ENCODE measurements at places on chromosomes 1 and 21. TPM values are rescaled to one million over a fixed set of nuclear protein-coding genes. Genes with fewer than 3 reads are reported as not detected.

DNA sequence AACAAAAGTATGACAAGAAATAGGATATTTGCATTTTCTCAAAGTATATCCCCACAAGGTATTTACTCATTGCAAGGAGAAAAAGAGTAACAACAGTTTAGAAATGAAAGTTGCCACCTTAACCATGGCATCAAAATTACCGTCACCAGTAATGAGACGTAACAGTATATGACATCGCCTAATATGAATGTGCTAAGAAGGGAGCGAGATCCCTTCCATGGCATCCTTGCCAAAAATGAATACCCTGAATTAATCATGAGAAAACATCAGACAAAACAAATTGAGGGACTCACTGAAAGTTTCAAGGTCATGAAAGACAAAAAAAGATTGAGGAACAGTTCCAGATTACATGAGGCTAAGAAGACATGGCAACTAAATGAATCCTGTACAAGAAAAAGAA is 78.9 kb upstream of the MROH9 start:
- no peak overlapping the region for H3K4me3 ChIP-seq
- no peak overlapping the region for H3K27ac ChIP-seq
- DNase-seq = no peak
- H3K27me3 ChIP-seq = peaks cover 20% of the 10 kb centered on the region
- H3K4me1 ChIP-seq = no peaks in the 10 kb centered on the region

- DNase-seq = no peak
- H3K4me3 ChIP-seq = peak overlapping the region; percentile 96
- no peak overlapping the region for H3K27ac ChIP-seq
- peaks cover 11% of the 10 kb centered on the region for H3K4me1 ChIP-seq
- H3K36me3 ChIP-seq = no peaks in the 10 kb centered on the region
- no peaks in the 10 kb centered on the region for H3K27me3 ChIP-seq
Observed at GRCh38 chr1:201982082-201982622, 296 bp upstream of the RNPEP start.

DNA sequence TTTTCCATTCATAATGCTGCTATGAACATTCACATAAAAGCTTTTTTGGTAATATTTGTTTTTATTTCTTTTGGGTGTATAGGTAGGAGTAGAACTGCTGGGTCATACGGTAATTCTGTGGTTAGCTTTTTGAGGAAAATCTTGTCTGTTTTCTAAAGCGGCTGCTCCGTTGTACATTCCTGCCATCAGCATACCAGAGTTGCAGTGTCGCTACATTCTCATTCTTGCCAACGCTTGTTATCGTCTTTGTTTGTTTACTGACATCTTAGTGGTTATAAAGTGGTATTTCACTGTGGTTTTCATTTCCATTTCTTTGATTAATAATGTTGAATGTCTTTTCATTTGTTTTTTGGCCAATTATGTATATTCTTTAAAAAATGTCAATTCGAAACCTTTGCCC is 469.8 kb upstream of the ZP4 start:
- no peaks in the 10 kb centered on the region for H3K36me3 ChIP-seq
- H3K27me3 ChIP-seq = no peaks in the 10 kb centered on the region
- no peak for DNase-seq
- no peak overlapping the region for H3K4me3 ChIP-seq

DNA sequence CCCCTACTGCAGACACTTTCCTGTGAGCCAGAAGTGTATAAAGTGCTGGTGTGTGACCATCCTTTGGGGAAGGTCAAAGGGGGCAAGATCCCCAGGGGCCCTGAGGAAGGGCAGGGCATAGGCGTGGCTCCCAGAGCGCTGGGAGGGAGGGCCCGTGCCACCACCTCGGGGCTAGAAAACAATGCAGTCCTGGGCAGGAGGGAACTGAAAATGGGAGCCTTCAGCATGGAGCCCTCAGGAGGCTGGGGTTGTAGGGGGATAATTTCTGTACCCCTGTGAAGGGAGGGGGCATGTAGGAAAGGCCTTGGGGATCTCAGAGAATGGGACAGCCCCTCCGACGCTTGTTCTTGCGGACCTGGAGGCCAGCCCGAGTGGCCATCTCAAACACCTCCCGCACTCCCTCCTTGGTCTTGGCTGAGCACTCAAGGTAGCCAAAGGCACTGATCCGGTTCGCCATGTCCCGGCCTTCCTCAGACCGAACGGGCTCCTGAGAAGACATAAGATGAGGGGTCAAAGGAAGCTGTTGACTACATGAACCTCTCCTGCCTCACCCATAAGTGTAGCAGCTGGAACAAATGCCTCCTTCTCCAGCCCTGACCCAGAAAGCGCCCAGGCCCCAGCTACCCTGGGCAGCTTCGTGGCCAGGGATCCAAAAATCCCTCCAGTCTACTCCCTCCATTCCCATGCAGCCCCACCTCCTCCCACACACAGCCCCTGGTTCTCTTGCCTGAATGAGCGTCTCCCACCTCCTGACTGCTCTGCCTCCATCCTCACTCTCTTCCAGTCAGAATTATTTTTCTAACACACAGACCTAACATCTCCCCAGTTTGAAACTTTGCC is 5.5 kb downstream of the RHOC start:
- H3K4me3 ChIP-seq = peak overlapping the region; percentile 24
- peaks cover 16% of the 10 kb centered on the region for H3K36me3 ChIP-seq
- no peaks in the 10 kb centered on the region for H3K27me3 ChIP-seq
- peaks cover 63% of the 10 kb centered on the region for H3K4me1 ChIP-seq
- no peak for DNase-seq

DNA sequence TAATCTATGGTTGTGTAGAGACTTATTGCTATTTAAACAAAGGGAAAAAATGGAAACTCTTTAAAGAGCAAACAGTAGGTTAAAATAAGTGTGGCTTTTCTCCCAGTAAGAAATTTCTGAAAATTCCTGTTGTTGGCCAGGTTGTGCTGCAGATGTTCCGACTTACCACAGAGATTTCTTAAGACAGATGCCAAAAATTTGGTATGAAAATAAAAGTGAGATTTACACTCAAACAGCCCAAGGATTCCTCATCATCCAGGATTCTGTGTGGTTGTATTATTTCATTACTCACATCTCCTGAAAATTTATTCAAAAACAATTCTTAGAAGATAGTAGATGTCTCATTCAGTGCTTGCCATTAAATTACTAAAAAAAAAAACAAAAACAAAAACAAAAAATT is 296.7 kb upstream of the PTBP2 start:
- no peaks in the 10 kb centered on the region for H3K27me3 ChIP-seq
- no peaks in the 10 kb centered on the region for H3K4me1 ChIP-seq
- no peak overlapping the region for H3K27ac ChIP-seq
- no peak overlapping the region for H3K4me3 ChIP-seq

DNA sequence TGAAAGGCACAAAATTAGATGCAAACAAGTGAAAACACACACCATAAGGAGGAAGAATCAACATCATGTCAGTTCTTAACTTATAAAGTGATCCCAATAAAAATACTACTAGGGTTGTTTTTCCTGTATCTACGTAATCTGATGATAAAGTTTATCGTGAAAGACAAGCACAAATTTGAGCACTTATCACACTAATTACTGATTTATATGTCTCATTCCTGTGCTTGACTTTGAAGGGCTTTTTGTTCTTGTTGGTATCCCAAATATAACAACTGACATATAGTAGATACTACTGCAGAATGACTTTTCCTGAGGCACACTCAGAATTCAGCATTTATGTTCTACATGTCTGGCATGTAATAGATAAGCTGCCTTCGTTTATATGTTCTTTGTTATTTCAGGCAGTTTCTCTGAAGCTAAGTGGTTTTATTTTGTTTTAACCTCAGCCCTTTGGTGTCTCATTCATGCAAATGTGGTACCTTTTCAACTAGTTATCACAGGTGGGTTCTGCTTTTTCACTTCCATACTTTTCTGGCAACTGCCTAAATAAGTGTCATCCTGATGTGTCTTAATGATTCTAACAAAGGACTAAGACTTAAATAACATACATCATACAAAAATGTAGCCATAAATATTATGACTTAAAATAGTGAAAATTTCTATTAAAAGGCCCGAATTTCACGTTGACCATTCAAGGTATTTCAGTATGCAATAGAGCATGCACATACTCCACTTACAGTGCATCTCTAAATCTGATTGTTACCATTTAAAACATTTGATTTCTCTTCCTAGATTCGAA is 73.2 kb downstream of the LRRC8C start:
- DNase-seq = no peak
- no peaks in the 10 kb centered on the region for H3K4me1 ChIP-seq
- no peaks in the 10 kb centered on the region for H3K36me3 ChIP-seq
- no peaks in the 10 kb centered on the region for H3K27me3 ChIP-seq

DNA sequence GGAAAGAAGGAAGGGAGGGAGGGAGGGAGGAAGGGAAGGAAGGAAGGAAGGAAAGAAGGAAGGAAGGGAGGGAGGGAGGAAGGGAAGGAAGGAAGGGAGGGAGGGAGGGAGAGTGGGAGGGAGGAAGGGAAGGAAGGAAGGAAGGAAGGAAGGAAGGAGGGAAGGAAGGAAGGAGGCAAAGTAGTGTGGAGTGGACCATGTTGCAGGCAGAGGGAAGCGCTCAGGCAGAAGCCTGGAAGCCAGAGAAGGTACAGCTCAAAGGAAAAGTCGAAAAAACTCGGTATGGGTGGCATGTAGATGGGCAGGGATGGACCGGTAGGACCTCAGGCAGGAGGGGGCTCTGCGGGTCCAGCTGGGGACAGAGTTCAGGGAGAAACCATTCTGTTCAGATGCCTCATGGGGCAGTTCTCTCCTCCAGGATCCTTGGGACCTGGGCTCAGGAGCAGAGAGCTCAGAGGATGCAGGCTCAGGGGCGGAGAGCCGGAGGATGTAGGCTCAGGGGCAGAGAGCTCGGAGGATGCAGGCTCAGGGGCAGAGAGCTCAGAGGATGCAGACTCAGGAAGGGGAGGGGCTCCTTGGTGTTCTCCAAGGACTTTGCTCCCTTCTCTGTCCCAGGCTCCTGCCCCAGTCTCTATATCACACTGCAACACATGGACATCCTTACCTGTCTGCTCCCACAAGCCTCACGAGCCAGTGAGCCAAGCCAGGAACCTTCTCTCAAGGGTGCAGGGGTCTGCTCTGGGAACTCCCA is 13.6 kb upstream of the PADI3 start:
- H3K27me3 ChIP-seq = no peaks in the 10 kb centered on the region
- H3K4me1 ChIP-seq = peaks cover 40% of the 10 kb centered on the region
- H3K36me3 ChIP-seq = no peaks in the 10 kb centered on the region
- H3K27ac ChIP-seq = peak overlapping the region; percentile 7

GRCh38 chr1:211581526-211581925 is 2.6 kb upstream of the SLC30A1 start:
- H3K27me3 ChIP-seq = no peaks in the 10 kb centered on the region
- no peak overlapping the region for H3K27ac ChIP-seq
- no peak for DNase-seq

GRCh38 chr1:235407419-235407818 is 40.2 kb downstream of the TBCE start:
- no peaks in the 10 kb centered on the region for H3K36me3 ChIP-seq
- no peak overlapping the region for H3K4me3 ChIP-seq

- no peak overlapping the region for H3K27ac ChIP-seq
- no peak for DNase-seq
- no peaks in the 10 kb centered on the region for H3K27me3 ChIP-seq
- H3K4me1 ChIP-seq = no peaks in the 10 kb centered on the region
Observed at GRCh38 chr1:2471587-2472001, 4.5 kb upstream of the PLCH2 start.

- peak overlapping the region; percentile 91 for H3K4me3 ChIP-seq
- H3K36me3 ChIP-seq = peaks cover 24% of the 10 kb centered on the region
- peak overlapping the region; percentile 66 for H3K27ac ChIP-seq
Observed at GRCh38 chr1:33036051-33036525, 595 bp downstream of the AK2 start.

DNA sequence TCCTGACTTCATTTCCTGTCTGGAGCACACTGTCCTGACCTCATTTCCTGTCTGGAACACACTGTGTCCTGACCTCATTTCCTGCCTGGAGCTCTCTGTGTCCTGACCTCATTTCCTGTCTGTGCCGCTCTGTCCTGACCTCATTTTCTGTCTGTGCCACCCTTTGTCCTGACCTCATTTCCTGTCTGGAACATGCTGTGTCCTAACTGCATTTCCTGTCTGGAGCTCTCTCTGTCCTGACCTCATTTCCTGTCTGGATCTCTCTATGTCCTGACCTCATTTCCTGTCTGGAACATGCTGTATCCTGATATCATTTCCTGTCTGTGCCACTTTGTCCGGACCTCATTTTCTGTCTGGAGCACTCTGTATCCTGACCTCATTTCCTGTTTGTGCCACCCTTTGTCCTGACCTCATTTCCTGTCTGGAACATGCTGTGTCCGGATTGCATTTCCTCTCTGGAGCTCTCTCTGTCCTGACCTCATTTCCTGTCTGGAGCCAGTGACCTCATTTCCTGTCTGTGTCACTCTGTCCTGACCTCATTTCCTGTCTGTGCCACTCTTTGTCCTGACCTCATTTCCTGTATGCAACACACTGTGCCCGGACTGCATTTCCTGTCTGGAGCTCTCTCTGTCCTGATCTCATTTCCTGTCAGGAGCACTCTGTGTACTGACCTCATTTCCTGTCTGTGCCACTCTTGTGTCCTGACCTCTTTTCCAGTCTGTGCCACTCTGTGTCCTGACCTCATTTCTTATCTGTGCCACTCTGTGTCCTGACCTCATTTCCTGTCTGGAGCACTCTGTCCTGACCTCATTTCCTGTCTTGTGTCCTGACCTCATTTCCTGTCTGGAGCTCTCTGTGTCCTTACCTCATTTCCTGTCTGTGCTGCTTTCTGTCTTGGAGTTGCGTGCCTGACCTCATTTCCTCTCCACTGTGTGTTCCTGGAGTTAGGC is 27.6 kb downstream of the SKI start:
- H3K4me1 ChIP-seq = peaks cover 3% of the 10 kb centered on the region
- peak overlapping the region; percentile 8 for H3K27ac ChIP-seq
- H3K27me3 ChIP-seq = no peaks in the 10 kb centered on the region
- peaks cover 13% of the 10 kb centered on the region for H3K36me3 ChIP-seq
- H3K4me3 ChIP-seq = no peak overlapping the region

DNA sequence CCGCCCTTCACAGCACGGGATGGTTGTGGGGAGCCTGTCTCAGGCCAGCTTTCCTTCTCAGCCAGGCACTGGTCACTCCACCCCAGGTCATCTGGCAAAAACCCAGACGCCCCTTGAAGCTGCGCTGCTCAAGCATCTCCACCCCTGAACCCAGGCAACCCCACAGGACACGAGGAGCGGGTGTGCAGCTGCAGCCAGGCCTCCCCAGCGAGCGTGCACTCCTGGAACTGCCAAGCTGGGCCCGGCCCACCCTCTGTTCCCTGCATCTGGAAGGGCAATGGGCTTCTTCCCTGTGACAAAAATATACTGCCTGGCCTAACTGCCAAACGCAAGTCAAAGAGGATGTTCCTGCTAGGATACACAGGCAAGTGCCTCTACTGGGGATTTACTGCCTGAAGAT is 39.7 kb downstream of the SLC66A1 start:
- peaks cover 19% of the 10 kb centered on the region for H3K36me3 ChIP-seq
- H3K4me3 ChIP-seq = no peak overlapping the region
- no peaks in the 10 kb centered on the region for H3K27me3 ChIP-seq
- H3K27ac ChIP-seq = no peak overlapping the region

The FCAMR gene
- total RNA-seq = not detected

The OR2T29 gene
- not detected for total RNA-seq

The PROK1 gene
- not detected for total RNA-seq

The LCE1E gene
- not detected for total RNA-seq
